ENCODE measurements at places on chromosomes 12 and 14. TPM values are rescaled to one million over a fixed set of nuclear protein-coding genes. Genes with fewer than 3 reads are reported as not detected.

GRCh38 chr14:73248108-73248868 is 11.0 kb downstream of the PAPLN start:
- DNase-seq: no peak

The WNT5B gene
- polyA plus RNA-seq: 38.7 TPM

The HOXC12 gene
- 0.05 TPM for polyA plus RNA-seq

- DNase-seq: peak; percentile 86
These were observed 27.7 kb upstream of the RNU6-8 start for GRCh38 chr14:32230695-32231280.

DNA sequence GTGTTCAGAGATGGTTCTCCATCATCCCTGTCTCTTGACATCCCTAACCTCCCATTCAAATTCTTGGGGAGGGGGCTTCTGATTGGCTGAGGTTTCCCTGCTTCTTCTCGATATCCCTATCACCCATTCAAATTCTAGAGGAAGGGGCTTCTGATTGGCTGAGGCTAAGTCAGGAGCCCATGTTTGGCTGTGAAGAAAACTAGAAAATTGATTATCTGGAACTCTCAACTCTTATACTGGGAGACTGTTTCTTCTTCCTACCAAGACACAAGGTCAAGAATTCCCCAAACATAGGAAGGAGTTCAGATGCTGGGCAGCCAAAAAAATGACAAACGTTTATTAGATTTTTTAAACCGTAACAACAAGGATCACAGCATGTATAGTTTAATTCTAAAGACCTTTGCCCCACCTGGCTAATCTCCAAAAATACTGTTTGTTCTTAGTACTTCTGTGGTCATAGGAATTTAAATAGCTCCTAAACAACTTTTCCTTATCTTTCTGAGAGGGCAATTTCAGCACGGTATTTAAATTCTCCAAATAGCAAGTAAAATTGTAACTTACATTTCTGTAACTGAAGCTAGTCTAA is 26.4 kb downstream of the SPIC start:
- no peak for DNase-seq

- DNase-seq: no peak
These were observed 7.0 kb downstream of the FZD10 start for GRCh38 chr12:130169256-130169655.

DNA sequence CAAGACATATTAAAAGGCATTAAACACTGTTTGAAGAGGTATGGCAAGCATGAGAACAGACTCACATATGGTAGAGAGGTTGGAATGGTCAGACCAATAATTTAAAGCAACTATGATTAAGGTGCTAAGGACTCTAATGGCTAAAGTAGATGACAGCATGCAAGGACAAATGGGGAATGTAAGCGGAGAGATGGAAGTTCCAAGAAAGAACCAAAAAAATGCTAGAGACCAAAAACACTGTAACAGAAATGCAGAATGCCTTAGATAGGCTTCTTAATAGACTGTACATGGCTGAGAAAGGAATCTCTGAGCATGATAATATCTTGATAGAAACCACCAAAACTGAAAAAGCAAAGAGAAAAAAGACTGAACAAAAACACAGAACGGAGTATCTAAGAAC is 77.4 kb downstream of the RIN3 start:
- DNase-seq: no peak

DNA sequence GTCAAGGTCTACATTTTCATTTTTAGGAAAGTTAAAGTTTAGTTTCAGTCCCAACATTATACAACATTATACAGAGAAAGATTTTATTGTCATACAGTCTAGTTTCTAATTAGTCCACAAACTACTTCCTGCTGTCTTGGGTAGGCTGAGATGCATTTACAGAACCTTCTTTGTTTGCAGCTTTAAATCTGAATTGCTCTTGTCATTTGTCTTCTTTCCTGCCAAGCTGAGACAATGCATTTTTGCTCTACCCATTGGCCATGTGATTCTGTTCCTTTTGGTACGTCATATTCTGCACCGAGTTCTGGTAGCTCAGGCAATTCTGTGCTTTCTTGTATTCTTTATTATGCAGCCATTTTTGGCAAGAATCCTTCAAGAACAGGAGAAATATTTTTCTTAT is 228.5 kb downstream of the ATP23 start:
- DNase-seq: no peak

DNA sequence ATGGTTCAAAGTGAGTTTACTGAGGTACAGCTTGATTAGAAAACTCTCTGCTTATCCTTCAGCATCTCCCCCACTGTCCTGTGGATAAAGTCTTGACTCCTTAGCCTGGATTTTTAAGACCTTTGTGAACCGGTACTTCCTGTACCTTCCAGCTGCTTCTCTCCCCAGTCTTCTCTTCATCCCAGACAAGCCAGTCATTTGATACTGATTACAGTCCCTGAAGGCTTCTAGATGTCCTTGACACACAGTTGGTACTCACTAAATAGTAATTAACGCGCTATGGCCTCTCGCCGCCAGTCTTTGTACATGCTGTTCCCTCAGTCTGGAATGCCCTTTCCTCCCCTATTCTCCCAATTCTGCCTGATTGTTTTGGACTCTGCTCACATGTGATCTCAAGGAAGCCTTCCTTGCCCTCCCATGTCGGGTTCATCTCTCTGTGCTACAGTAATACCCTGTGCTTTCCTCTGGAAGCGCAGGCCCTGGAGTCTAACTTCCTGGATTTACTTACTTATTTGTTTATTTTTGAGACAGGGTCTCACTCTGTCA is 50.6 kb upstream of the PTGR2 start:
- DNase-seq: no peak

GRCh38 chr12:9387450-9387849 is 179.3 kb upstream of the PZP start:
- DNase-seq: no peak

The RPGRIP1 gene
- polyA plus RNA-seq: not detected

- DNase-seq: no peak
These were observed 1.2 kb downstream of the HNRNPC start for GRCh38 chr14:21267886-21268616.

The MYF6 gene
- 0.06 TPM for polyA plus RNA-seq

The EIF4B gene
- 496 TPM for polyA plus RNA-seq

The MANSC4 gene
- polyA plus RNA-seq: not detected

The UNC79 gene
- polyA plus RNA-seq: 0.02 TPM

The FAM90A1 gene
- polyA plus RNA-seq: 0.20 TPM

- DNase-seq: no peak
These were observed 177.6 kb downstream of the SNAPC1 start for GRCh38 chr14:61939776-61940175.

DNA sequence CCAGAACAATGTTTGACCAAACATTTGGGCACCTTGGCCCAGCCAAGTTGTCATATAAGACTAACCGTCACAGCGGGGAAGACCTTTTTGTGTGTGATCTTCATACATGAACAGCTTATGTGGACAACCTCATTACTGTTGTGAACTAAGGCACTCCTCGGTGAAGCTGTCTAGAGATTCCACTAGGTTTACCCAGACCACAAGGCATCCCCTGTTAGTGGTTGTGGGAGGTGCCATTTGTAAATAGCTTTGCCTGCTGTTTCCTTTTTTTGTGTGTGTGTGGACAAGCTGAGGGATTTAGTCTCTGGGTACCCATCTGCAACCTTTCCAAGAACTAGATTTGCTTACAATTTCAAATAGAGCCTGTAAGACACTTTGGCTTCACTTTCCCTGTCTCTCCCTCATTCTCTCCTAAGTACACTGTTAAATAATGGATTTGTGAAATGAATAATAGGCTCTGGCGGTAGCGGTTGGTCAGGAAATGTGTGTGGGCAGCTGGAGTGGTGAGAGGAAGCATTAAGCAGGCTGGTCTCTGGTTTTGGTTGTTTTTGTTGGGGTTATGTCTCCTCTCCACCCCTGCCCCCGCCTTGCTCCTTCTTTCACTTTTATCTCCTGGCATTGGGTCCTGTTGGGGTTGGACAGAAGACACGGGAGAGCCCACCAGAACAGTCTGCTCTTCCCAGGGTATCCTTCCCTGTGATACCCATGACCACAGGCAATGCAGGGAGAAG is 727.6 kb downstream of the VRK1 start:
- DNase-seq: no peak

DNA sequence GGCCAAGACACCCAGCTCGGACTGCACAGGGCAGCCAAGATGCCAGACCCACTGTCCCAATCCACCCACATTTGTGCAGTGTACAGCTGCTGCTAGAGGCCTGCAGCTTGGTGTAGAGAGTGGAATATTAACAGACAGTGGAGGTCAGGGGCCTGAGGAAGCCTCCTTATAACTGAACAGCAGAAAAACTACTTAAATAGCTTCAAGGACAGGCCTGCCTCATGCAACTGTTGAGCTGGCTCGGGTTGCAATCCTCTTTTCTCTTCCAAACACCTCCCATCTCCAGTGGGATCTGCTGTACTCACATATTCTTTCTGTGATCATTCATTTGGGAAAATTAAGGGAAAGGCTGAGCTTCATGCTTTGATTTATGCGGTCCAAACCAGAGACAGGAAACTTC is 1043.2 kb upstream of the TMEM132C start:
- no peak for DNase-seq

The NEUROD4 gene
- not detected for polyA plus RNA-seq

- DNase-seq: no peak
These were observed 129.7 kb upstream of the GRIP1 start for GRCh38 chr12:66808606-66809005.

DNA sequence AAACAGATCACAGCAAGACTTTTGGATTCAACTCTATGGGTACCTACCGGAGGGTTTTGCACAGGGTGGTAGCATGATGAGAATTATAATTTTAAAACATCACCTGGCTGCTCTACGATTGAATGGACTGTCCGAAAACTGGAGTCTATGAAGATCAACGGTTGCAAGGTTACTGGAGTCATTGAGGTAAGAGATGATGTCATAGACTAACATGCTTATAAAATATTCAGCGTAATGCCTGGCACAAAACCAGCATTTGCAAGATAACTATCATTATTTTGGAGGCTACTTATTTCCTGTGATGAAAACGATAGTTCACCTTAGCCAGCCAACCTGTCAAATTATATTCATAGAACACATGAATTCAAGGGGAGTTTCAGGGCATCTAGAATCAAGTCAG is 580.6 kb upstream of the TBX3 start:
- DNase-seq: no peak

DNA sequence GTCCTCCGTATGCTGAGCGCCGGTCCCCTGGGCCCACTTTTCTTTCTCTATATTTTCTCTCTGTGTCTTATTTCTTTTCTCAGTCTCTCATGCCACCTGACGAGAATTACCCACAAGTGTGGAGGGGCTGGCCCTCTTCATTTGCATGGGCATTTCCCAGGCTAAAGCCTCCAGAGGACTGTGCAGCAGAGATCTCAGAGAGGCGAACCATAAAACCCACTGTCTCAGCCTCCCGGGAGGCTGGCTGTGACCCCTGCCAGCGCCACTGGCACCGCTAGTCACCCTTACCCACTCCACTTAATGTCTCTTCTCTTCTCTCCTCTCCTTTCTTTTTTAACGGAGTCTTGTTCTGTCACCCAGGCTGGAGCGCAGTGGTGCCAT is 7.1 kb upstream of the SERPINA9 start:
- no peak for DNase-seq

- DNase-seq: no peak
These were observed 49.5 kb downstream of the RIMBP2 start for GRCh38 chr12:130666645-130667044.

GRCh38 chr12:94623161-94623920 is 27.0 kb downstream of the TMCC3 start:
- no peak for DNase-seq

GRCh38 chr12:68932128-68932960 is 627 bp downstream of the CPM start:
- no peak for DNase-seq

The P2RX7 gene
- polyA plus RNA-seq: 0.13 TPM

DNA sequence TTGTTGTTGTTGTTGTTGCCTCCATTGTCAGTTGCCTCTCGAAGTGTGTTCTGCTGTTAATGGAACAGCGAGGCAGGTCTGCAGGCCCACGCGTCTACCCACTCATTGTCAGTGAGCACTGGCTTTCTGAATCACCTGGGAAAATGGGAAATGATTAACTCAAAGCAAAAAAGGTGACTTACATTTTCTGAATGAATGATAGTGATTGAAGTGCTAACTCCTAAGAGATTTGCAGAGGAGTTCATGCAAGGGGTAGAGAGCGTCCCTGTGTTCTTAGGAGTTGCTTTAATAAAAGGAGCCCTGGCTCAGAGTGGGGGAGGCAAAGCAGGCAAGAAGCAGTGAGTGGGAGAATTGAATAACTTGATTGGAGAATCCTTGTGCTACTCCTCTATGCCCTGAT is 177.6 kb downstream of the CAND1 start:
- DNase-seq: no peak

GRCh38 chr14:33689680-33690079 is 261.2 kb downstream of the EGLN3 start:
- DNase-seq: no peak

The NID2 gene
- polyA plus RNA-seq: 279 TPM

DNA sequence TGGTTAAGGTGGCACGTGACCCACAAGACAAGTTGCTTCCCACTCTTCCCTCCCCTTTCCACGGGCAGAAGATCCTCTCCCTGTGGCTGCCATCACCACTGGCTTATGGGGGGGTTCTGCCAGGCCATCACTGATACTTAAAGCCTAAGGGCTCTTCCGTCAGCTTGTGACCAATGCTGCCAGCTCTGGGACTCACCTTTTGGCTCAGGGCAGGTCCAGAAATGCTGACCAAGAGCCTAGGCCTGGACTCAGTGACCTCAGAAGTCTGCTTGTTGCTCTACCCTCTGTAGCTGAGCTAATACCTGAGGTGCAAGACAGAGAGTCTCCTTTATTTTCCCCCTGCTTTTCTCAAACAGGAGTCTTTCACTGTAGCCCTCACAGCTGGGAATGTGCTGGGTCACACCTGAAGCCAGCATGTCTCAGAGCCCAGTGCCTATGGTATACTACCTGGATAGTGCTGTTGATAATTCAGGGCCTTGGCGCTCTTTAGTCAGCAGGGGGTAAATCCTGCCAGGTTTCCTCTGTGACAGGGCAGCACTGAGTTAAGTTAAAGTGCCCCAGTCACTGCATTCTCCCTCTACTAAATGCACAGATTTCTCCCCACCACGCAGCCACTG is 19.7 kb downstream of the FGD4 start:
- DNase-seq: no peak

GRCh38 chr14:74660863-74661262 is 48.8 kb upstream of the LTBP2 start:
- no peak for DNase-seq

GRCh38 chr14:61749264-61749663 is 13.0 kb upstream of the SNAPC1 start:
- DNase-seq: no peak

The FSCB gene
- polyA plus RNA-seq: not detected

GRCh38 chr12:23948291-23948690 is 1.2 kb downstream of the SOX5 start:
- no peak for DNase-seq

- no peak for DNase-seq
These were observed 24.0 kb upstream of the CKAP4 start for GRCh38 chr12:106271575-106272505.

Data from BJ (cell line).